ENCODE measurements at places on chromosomes 16 and 17. TPM values are rescaled to one million over a fixed set of nuclear protein-coding genes. Genes with fewer than 3 reads are reported as not detected.

- no peak for DNase-seq
Measured at GRCh38 chr17:40915199-40915661, 22.2 kb downstream of the KRT23 start.

Gene SRP68
- 69.7 TPM for total RNA-seq

DNA sequence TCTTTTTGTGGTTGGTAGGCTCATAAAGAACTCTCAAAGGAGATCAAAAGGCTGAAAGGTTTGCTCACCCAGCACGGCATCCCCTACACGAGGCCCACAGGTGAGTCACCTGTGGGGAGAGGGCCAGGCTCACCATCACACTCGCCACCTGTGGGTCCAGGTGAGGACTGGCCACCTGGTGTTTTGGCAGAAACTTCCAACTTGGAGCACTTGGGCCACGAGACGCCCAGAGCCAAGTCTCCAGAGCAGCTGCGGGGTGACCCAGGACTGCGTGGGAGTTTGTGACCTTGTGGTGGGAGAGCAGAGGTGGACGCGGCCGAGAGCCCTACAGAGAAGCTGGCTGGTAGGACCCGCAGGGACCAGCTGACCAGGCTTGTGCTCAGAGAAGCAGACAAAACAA, 11.1 kb downstream of the GNPTG start:
- DNase-seq: no peak

- no peak for DNase-seq
Measured at GRCh38 chr17:31750578-31750977, 108.5 kb downstream of the COPRS start.

GRCh38 chr17:28227316-28228108, 91.5 kb upstream of the TMEM97 start:
- peak; percentile 73 for DNase-seq

Gene ABCA6
- total RNA-seq: not detected

DNA sequence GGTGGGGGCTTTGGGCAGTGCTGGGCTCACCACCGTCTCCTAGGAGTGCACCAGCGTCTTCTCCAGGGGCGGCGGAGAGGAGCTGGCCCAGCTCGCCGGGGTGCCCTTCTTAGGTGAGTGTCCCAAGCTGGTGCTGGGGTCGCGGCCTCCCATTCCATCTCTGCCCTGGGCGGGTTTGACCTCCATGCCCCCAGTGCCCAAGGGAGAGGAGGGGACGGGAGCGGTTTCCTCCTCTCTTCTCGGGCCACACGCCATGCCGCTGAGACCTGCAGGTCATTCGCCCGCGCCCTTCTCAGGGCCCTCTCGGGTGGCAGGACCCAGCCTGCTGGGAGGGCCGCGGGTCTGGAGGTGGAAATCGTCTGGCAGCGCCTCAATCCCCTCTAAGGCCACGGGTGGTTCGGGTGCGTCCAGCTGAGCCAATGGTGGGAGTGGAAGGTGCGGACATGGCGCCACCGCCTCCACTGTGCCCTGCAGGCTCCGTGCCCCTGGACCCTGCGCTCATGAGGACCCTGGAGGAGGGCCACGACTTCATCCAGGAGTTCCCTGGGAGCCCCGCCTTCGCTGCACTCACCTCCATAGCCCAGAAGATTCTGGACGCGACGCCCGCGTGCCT, 5.3 kb downstream of the IGFALS start:
- no peak for DNase-seq

Gene ATAD5
- total RNA-seq: 12.5 TPM

DNA sequence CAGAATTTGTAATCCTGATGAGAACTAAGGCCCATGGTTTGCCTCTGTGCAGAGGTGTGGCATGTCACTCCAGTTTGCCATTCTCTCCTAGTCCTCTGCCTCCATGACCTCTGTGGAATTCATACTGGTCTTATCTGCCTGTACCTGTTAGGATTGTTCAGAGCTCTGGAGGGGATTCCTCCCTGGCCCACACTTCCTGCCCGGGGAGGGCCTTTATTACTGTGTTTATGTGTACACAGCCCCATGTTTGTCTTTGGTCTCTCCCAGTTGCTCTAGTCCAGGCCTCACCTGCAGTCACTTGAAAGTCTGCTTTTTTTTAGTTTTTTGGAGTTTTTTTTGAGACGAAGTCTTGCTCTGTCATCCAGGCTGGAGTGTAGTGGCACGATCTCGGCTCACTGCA, 36.4 kb downstream of the RHBDL3 start:
- no peak for DNase-seq

GRCh38 chr17:18191236-18191667, 7.6 kb downstream of the ALKBH5 start:
- DNase-seq: no peak

DNA sequence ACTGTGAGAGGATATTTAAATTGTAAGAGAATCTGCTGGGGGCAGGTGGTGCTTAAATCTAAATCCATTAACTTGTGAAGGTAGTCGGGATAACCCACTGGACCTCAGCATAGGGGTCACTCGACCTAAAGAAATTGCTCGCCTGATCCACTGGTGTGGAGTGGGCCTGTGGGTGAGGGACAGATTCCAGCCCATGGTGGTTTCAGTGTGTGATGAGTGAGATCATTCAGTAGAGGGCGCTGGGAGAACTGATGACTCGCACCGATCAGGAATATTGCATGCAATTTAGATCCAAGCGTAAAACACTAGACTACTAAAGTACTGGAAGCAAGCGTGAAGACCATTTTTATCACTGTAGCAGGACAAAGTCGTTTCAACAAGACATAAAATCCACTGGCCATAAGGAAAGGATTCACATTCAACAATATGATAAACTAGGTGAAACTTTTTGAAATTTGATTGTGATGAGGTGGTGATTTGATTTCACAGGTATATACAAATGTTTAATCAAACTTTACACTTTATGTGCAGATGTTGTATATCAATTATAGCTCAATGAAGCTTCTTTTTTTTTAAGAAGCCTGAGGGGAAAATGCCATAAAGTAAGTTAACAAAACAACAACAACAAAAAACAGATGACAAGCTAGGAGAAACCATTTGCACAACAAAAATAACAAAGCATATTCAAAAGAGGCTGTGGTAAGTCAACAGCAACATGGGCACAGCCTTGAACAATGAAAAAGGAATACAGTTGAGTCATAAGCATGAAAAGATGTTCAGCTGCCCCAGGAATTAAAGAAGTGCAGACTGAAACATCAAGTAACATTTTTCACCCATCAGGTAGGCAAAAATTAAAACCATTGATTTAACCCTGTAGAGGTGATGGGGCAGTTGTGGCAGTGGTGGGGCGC, 7.5 kb upstream of the TMEM170A start:
- peak; percentile 45 for DNase-seq

GRCh38 chr17:65071861-65072260, 15.3 kb upstream of the GNA13 start:
- no peak for DNase-seq

GRCh38 chr17:55549140-55549539, 37.9 kb upstream of the SMIM36 start:
- no peak for DNase-seq

- DNase-seq: no peak
Measured at GRCh38 chr17:4782652-4783051, 3.5 kb downstream of the VMO1 start.

DNA sequence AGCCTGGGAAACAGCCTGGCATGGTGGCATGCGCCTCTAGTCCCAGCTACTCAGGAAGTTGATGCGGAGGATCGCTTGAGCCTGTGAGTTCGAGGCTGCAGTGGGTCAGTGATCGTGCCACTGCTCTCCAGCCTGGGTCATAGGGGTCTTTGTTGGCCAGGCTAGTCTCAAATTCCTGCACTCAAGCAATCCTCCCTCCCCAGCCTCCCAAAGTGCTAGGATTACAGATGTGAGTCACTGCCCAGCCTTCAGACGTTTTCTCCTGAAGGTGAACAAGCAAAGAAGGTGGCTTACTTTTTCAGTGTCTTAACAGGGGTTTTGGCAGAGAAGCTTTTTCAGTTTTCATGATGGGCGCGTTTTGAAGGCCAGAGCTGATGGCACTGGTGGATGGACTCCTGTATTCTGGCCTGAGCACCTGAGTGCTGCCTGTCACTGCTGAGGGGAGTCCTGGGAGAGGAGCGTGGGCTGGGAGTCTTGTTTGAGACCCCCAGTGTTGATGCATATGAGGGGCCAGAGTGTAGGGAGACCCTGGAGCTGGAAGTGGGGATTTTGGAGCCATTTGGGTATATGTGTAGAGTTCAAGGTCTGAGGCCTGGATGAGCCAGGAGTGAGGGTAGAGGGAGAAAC, 41.4 kb downstream of the FOXK2 start:
- no peak for DNase-seq

All from PC-9 (cell line).